NCI-H69 (cell line): ENCODE measurements at places on chromosomes 11 and 22.

- peak; percentile 39 for DNase-seq
Measured at GRCh38 chr11:123145220-123145619, 49.8 kb downstream of the CLMP start.

GRCh38 chr11:24886880-24887619 is 390.2 kb downstream of the LUZP2 start:
- DNase-seq = no peak

DNA sequence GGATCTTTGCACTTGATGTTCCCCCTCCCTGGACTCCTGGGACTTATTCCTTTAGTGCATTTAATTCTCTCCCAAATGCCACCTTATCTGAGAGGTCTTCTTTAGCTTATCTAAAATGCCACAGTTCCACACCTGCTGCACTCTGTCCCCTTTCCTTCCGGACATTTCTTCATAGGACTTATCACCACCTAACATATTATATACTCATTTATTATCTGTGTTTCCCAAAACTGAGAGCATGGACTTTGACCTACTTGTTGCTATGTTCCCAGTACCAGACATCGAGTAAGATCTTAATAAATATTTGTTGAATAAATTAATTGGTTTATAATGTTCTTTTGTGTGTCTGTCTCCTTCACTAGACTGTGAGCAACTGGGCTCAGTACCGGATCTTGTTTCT is 585.3 kb downstream of the INSC start:
- no peak for DNase-seq

GRCh38 chr11:123525097-123525496 is 95.0 kb downstream of the GRAMD1B start:
- DNase-seq = no peak

DNA sequence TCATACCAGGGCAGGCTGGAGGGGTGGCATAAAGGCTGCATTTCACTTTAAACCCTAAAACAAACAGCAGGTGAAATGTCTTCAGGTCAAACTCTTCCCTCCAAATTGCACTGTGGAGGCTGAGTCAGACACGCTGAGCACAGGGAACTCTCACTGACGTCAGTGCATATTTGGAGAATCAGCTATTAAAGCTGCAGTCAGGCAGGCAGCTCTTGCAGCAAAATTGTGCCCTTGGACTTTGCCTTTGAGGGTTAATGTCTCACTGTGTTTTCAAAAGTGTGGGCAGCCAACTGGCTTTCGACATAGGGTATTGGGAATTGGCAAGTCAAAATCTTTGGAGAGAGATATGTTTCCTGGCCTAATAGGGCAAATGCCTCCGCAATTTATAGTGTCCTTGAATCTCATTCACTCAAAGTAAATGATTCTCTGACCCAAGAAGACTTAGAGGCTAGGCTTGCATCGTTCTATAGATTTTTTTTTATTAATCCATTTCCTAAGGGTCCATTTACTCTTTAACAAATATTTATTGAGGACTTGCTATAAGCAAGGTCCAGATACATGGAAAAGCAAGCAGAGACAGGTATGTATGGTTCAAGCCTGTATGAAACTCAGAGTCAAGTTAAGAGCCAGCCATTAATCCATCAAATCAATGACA is 27.7 kb upstream of the SMCO4 start:
- DNase-seq = peak; percentile 77

GRCh38 chr11:37710031-37710430 is 1112.0 kb upstream of the RAG2 start:
- DNase-seq = no peak

DNA sequence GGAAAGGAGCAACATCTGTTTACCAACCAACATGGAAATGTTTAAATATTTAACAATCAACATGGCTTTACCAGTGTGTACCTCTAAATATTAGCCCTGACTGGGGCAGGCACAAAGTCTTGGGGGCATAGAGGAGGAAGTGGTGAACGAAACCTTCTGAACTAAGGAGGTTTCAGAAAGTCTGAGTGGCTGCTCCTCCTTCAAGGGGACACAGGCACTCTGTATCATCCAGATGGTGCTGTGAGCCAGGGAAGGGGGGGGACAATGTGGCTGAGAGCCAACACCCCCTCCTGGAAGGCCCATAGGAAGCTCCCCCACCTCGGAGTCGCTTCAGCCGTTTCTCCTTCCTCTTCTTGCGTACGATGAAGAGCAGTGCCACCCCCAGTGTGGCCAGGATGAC is 107.7 kb downstream of the CEP164 start:
- no peak for DNase-seq

DNA sequence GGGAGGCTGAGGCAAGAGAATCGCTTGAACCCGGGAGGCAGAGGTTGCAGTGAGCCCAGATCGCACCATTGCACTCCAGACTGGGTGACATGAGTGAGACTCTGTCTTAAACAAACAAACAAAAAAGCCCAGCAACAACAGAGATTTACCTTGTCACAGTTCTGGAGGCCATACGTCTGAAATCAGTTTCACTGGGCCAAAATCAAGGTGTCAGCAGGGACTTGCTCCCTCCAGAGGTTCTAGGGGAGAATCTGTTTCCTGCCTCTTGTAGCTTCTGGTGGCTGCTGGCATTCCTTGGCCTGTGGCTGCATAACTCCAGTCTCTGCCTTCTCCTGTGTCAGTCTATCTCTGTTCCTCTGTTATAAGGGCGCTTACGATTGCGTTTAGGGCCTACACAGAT is 1.5 kb downstream of the DDX10 start:
- DNase-seq = peak; percentile 26

- DNase-seq = no peak
Measured at GRCh38 chr22:45783021-45783420, 111.4 kb downstream of the ATXN10 start.

GRCh38 chr22:44192098-44192815 is 11.5 kb downstream of the PARVG start:
- DNase-seq = peak; percentile 24

- DNase-seq = peak; percentile 60
Measured at GRCh38 chr22:25402501-25403283, 161.8 kb upstream of the GRK3 start.

DNA sequence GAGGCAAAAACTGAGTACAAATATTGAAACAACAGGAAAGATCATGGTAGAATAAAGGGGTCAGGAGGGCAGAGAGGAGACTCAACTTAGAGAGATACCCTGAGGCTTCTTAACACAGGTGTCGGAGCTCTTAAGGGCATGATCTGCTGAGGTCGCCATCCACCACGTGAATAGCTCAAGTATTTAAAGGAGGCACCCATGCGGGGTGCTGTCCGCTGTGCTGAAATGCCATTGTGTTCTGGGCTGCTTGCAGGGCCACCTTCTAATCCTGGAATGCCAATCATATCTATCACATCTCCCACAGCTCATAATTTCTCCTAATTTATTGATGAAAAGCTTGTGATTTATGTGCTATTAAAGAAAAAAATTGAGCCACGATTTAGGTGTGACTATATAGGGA is 90.2 kb downstream of the SEZ6L start:
- DNase-seq = no peak

DNA sequence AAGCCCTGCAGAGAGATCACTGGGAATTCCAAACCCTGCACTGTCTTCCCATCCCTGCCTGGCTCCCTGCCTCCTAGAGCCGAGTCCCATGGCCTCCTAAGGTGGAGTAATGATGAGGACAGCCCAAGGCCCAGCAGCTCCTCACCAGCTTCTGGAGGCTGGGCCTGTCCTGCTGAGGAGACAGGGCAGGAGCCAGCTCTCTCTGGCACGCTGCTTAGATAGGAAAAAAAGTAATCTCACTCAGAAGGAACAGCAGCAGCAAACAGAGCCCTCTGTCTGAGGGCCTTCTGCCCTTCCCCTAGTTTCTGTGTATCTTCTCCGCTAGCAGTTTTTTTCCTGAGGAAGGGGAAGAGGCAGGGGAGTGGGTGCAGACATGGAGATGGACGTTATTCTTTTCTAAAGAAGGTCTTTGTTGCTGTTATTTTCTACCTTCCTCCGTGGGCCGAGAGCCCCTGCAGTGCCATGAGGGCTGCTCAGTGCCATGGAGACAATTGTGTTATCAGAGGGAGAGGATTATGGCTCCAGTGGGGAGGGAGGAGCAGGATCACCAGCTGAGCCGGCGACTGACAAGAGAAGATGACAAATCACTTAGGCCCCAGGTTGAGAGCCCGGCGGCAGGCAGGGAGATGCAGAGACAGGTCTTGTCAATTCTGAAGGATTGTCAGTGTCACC is 315.3 kb downstream of the BUD13 start:
- DNase-seq = peak; percentile 94

GRCh38 chr11:123416566-123416965 is 13.5 kb upstream of the GRAMD1B start:
- DNase-seq = no peak

DNA sequence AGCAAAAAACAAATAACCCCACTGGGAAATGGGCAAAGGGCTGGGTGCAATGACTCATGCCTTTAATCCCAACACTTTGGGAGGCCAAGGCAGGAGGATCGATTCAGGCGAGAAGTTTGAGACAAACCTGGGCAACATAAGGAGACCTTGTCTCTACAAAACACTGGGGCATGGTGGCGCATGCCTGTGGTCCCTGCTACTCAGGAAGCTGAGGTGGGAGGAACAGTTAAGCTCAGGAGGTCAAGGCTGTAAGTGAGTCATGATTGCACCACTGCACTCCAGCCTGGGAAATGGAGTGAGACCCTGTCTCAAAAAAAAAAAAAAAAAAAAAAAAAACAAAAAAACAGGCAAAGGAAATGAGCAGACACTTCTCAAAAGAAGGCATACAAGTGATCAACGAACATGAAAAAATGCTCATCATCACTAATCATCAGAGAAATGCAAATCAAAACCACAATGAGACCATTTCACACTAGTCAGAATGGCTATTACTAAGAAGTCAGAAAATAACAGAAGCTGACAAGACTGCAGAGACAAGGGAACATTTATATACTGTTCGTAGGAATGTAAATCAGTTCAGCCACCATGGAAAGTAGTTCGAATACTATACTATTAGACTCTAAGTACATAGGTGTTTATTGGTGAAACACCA is 48.2 kb upstream of the SMCO4 start:
- no peak for DNase-seq

DNA sequence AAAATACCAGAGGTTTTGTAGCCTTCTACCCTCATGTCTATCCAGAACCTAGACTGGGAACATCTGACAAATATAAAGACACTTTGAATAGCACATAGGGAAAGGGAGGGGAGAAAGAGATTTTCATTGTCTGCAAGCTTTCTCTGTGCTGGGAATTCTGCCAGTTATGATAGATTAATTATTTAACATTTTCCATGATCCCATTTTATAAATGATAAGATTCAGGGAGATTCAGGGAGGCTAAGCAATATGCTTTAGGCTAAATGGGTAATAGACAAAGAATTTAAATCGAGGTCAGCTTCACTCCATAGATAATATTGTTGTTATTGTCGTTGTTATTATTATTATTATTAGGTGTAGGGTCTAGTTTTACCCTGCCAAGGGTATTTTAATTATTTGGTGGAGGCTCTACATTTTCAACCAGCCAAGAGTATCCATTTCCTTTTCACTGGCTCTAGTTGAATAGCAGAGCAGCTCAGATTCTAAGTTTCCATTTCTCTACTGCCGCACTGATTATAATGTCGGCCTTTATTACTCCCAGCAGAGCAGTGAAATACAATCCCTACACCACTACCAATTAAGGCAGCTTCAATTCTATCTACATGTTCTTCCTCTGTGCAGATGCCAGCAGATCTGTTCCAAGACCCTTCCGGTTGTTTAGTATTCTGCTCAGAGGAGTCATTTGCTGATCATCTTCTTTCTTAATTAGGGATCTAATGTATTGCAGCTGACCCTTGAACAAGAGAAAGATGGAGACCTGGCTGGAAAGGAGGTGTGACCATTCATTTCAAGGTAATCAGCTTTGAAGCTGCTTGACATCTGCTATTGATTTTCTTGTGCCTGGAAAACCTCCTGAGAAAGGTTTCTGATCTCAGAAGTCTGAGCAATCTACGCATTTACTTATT is 23.8 kb upstream of the SYN3 start:
- peak; percentile 57 for DNase-seq
